Osteoblast (primary cell): ENCODE measurements at places on chromosomes 11 and 22.

GRCh38 chr22:47174671-47175112 lies 412.2 kb downstream of the TBC1D22A start:
- peak; percentile 54 for DNase-seq

DNA sequence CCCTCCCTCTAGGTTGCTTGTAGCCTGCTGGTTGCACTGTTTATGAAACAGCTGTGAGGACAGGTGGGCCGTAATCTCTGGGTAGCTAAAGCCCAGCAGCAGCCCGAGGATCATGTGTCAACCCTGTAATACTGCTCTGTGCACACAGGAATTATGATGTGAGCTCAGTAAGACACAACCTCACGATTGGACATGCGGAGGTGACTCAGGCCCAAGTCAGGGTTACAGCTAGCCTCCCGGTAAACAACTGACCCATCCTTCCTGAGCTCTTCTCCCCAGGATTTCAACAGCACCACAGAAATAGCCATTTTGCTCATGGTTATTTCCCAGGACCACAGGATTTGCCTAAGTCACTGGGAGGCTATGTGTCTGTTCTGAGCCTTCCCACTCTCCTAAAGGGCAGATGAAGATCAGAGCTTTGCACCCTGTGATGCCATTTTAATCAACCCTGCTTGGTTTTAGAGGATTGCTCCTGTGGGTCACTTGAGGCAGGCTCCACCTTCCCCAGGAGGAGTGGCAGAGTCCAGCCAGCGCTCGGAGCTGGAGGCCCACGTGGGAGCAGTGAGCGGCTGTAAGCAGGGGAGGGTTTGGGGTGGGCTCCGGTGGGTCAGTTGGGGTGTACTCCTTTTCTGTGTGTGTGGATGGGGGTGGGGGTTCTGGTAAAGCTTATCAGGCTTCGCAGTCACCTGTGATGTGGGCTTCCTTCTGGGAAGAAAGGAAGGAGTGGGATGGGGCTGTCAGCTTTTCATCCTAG lies at the start of gene AMPD3:
Gene AMPD3, plus strand, starts transcription at position 387 of the 754 bp plus-strand sequence. CDS start 6,256 bp downstream, outside the sequence.
- peak; percentile 98 for DNase-seq

GRCh38 chr22:49532869-49533802 lies 294.5 kb downstream of the BRD1 start:
- DNase-seq, result peak; percentile 62

- peak; percentile 34 for DNase-seq
Observed at GRCh38 chr11:117814766-117815261, 9.7 kb downstream of the FXYD2 start.

DNA sequence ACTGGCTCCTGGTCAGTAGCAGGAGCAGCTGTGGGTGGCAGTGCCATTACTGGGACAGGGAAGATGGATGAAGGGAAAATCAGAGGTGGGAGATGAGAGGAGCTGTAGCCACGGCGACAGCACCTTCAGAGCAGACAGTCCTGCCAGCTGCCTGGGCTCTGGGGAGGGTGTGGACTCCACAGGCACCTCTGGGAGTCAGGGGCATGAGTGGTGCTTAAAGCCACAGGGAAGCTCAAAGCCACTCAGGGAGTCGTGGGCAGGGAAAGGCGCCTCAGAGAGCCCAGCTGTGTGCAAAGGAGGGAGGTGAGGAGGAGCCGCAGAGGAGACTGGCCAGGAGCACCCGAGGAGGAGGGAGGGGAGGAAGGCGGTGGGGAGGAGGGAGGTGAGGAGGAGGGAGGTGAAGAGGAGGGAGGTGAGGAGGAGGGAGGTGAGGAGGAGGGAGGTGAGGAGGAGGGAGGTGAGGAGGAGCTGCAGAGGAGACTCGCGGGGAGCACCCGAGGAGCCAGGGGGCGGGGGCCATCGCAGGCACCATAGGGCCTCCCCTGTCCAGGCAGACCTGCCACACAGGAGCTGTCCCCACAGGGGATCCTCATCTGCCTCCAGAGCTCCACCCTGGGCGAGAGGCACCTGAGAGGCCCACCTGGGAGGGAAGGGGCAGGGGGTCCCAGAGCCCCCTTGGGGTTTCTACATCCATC lies 977.6 kb downstream of the BRD1 start:
- DNase-seq, result no peak

GRCh38 chr11:128956401-128957201 lies 13.9 kb upstream of the TP53AIP1 start:
- peak; percentile 95 for DNase-seq

DNA sequence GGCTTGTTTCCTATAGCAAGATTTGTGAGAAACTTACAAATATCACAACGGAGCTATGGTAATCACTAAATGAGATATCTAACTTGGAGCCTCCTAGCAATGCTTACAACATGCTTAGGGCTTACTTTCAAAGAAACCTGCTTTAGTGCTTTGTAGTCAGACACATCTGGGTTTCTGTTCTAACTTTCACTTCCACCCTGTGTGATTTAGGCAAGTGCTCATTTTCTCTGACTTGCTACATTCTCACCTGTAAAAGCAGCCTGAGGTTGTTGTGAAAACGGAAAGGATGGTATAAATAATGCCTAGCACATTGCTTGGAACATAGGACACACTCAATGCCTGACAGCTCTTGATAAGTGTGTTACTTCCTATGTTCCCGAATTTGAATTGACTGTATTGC lies 45.6 kb downstream of the LRRC4C start:
- DNase-seq, result no peak

GRCh38 chr22:31556627-31557203 lies 60.4 kb downstream of the SFI1 start:
- DNase-seq, result no peak

GRCh38 chr11:59415111-59415510 lies 11.1 kb downstream of the OR5A2 start:
- DNase-seq, result no peak

GRCh38 chr11:45653277-45653676 lies 12.1 kb downstream of the CHST1 start:
- peak; percentile 87 for DNase-seq

DNA sequence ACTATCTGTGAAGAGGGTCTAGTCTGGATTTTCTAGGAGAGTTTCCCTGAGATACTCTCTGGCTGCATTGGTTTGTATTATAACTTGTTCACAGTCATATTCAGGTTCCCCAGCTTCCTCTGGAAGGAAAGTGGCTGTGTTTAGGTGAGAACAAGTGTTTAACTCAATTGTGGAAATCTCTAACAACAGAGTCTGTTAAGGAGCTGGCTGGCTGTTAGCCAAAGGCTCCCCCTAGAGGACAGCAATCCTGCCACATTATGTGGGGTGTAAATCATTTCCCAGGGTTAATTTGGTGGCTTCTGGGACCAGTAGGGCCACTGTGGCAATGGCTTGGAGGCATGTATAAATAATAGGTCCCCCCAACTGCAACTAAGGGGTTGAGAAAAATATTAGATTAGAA lies 18.4 kb downstream of the MS4A6E start:
- no peak for DNase-seq

DNA sequence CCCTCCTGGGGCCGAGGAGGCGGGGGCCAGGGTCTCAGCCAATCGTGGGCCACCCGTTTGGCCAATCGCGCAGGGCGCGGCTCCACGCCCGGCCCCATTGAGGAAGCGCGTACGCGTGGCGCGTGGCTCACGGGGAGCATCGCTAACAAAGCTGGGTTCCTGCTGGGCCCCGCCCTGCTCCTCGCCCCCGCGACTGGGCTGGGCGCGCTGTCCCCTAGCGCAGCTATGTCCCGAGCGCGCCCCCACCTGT lies 614 bp upstream of the ASCL2 start:
- peak; percentile 73 for DNase-seq

DNA sequence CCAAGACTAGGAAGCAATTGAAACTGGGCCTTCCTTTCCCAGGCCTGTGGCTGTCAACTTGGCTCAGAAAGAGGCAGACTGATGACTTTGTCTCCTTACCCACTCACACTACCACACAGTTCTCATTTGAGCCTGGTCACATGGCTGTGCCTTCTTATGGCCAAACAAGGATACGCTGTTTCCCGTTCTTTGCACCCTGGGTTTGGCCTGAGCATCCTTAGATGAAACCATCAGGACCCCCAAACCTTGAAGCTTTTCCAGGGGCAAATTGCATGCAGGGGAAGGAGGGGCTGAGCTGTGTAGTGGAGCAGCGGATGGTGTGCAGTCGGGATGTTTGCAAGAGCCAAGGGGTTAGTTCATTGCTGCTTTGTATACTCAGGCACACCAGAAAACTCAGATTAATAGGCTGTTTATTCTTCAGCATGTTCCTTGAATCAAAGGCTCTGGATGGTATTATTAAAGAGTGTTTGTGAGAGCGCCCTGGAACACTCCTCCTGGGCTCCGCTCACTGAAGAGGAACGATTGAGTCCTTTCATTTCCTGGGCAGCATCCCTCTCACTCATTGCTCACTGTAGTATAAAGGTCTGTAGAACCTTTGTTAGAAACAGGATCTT lies 69.8 kb downstream of the ARFGAP2 start:
- DNase-seq, result no peak

DNA sequence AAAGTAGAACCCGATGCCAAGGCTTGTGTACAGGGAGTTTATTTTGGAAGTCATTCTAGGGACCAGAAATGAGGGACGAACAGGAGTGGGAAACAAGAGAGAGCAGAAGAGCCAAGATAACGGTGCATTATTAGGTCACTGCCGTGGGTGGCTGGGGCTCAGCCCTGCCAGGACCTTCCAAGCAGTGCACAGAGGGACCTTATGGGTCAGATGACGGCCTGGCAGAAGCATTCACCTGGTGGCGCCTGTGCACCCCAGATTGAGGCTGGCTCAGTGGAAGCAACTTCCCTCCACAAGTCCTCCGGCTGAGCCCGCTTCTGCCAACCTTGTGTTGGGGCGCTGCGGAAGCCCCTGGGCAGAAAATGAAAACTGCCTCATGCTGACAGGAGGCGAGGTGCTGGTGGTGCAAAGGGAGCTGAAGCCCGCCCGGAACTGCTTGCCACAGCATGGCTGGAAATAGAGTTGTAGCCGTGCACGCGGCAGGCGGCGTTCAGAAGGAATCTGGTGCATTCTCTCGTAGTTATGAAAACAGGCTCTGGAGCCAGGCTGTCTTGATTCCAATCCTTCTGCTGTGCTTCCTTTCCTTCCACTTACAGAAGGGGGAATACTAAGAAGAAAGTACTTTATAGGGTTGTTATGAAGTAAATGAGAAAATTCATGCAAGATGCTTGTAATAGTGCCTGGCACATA lies 22.2 kb upstream of the TP53I11 start:
- peak; percentile 13 for DNase-seq

- peak; percentile 31 for DNase-seq
Observed at GRCh38 chr11:120192831-120193625, 17.8 kb upstream of the OAF start.

GRCh38 chr11:134362192-134362901 lies 30.6 kb downstream of the GLB1L2 start:
- peak; percentile 10 for DNase-seq

GRCh38 chr11:31521497-31522150 lies 12.1 kb downstream of the ELP4 start:
- DNase-seq, result no peak

DNA sequence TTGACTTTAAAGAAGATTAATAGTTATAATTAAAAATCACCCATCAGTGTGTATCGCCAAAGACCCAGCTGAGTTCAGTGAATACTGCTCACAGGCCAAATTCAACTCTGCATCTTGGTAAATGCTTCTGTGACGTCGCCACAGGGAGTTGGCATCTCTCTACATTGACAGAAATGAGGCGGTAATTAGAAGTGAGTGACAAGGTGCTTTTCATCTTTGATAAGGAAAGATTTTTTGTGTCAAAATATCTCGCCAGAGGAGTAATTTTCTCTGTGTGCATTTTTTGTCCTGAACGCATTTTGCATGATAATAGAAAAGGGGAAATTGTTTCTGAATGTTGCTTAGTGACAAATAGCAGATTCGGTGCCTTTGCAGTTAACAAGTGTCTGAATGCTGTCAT lies 345.8 kb downstream of the CNTN5 start:
- no peak for DNase-seq

DNA sequence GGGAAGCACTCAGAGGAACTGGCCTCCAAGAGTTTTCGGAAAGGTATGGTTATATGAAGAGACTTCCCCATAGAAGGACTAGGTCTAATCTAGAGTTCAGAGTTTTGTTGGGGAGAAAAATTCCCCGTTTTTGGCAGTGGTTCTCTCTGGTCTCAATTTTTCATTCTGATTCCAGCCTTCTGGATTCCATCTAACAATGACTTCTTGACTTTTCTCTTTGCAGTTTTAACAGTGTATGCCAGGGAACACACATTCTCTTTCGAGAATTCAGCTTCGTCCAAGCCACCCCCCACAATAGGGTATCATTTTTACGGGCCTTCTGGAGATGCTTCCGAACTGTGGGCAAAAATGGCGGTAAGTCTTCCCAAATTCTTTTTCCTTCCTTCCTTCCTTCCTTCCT lies 115.6 kb downstream of the CSTPP1 start:
- DNase-seq, result no peak

DNA sequence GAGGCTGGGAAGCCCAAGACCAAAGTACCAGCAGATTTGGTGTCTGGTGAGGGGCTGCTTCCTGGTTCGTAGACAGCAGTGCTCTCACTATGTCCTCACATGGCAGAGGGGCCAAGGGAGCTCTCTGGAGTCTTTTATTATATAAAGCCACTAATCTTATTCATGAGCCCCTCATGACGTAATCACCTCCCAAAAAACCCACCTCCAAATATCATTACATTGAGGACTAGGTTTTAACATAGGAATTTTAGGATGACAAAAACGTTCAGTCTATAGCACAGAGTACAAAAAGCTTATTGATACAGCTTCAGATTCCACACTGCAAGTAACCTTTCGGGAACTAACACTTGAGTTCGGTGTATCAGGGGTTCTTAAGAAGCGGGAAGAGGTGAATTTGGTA lies 4.1 kb upstream of the MS4A18 start:
- DNase-seq, result no peak

DNA sequence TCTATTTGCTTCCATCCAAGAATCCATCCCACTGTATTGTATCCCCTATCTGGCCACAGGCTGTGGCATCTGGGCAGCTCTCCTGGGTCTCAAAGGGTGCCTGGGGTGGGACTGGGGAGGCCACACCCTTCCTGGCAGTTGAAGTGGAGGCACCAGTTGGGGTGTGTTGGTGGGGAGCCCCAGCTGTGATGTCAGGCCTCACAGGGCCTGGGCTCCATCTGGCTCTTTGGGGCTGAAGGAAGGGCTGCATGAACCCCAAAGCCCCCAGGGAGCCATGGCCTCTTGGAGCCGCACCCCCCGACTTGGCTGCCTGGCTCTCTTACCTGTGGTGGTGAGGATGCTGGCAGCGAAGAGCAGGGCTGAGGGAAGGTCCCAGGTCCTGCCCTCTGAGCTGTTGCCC lies 469 bp downstream of the KCNK7 start:
- DNase-seq, result peak; percentile 93

- peak; percentile 91 for DNase-seq
Observed at GRCh38 chr11:120208001-120208441, 2.8 kb upstream of the OAF start.
